ENCODE measurements at places on chromosomes 13 and 19.

DNA sequence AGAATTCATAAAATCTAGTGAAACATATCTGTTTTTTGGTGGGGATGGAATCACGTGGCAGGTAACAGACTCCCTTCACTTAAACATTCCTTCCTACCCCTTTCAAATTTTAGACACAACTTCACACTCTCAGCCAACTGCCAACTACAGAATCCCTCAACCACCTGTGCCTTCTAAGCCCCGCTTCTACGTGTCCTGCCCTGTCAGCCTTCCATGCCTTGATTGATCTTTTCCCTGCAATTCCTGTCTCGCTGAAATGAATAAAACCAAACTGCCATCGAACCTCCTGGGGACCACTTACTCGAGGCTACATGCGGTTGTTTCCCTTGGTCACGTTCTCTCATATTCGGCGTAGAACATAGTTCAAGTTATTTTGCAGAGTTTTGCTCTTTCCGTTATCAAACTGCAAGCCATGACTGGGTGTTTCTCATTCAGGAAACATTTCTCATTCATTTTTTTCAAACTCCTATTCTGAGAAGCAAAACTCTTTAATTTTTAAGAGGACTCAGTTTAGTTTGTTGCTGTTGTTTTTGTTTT lies 1.1 kb downstream of the ZNF625 start:
- no peak for DNase-seq

DNA sequence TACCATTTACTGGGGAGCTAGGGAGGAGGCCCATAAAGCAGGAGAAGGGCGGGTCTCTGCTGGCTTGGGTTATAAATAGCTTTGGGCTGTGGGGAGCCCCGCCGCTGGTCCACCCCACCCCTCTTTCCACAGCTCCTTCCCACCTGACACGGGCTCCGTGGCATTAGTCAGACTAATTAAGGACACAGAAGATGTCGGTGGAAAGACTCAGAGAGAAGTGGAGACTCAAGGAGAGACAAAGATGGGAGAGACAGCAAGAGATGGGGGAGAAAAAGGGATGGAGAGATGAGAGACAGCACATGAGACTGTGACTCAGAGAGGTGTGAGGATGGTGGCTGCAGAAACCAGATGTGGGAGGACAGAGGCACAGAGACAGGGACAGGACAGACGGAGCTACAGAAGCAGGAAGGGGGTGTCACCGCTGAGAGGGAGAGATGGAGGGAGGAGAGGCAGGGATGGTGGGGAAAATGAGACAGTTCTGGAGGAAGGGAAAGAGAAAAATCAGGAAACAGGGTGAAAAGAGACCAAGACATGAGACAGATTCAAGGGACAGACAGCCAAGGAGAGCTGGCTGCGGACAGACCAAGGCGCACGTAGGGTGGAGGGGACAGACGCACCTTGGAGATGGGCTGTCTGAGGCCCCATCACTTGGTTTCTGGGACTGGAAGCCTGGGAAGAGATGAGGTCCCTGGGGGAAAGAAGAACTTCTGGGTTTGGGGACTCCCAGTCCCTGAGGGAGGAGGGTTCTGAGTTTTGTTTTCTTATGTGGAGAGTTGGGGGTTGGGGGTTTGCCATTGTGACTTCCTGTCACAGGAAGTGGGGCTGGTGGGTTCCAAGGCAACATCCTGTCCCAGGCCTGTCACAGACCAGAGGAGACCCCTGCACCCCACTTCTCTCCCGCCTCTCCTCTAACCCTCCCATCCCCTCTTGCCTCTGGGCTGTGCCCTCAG lies 4.1 kb downstream of the ARHGEF1 start:
- DNase-seq = peak; percentile 84

GRCh38 chr19:53311044-53311443 lies 22.5 kb upstream of the ZNF845 start:
- no peak for DNase-seq

DNA sequence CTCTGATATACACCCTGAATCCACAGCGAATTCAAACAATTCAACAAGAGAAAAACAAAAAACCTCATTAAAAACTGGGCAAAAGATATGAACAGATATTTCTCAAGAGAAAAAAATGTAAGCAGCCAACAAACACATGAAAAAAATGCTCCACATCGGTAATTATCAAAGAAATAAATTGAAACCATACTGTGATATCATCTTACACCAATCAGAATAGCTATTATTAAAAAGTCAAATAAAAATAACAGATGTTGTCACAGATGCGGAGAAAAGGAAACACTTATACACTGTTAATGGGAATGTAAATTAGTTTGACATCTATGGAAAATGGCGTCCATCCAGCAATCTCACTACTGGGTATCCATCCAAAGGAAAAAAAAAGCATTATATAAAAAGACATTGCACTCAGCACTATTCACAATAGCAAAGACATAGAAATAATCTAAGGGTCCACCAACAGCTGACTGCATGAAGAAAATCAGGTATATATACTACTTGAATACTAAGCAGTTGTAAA lies 1495.0 kb upstream of the PCDH20 start:
- no peak for DNase-seq

GRCh38 chr19:15673176-15673654 lies 328 bp downstream of the CYP4F12 start:
- DNase-seq = no peak

DNA sequence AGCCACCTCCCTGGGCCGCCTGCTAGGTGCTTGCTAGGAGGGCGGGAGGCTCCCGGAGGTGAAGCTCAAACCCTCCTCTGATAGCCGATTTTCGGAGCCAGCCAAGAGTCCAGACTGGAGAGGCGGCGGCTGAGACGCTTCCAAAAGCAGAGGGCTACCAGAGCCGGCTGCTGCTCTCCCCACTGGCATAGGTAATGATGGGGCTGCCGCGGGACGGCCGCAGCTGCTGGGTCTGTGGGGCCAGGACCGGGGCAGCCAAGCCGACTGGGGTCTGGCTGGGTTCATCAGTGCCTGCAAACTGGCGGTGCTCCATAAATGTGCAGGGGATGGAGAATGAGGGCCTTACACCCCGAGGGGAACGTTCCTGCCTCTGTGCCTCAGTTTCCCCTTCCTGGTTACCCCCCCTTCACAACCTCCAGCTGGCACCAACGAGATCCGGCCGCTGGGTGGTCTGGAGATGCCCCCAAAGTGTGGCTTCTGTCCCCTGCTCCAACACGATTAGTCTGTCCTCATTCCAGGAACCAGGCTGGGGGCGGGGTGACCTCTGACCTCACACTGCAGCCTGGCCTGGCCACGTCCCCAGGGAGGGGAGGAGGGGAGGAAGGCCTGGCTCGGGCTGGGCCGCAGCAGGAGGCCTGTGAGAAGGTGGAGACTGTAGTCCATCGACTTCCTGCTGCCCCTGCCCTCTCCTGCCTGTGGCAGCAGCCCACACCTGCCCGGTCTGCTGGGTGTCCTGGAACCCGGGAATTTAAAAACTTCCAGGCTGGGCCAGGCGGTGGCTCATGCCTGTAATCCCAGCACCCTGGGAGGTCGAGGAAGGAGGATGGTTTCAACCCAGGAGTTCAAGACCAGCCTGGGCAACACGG lies 3.8 kb upstream of the WDR18 start:
- DNase-seq = no peak

DNA sequence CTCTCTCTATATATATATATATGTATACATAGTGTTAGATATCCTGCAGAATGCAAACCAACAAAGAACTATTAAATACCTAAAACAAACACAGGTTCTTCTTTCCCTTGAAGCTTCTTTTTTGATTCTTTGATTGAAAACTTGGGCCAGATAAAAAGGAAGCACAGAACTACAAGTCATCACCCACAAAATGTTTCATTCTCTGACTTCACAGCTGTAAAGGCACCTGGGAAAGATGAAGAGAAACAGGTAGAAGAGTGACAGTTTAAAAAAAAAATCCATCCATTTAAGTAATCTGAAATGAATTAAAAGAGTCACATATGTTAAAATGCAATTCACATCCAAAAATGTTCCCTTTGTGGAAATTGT lies 90.7 kb upstream of the FNDC3A start:
- no peak for DNase-seq

DNA sequence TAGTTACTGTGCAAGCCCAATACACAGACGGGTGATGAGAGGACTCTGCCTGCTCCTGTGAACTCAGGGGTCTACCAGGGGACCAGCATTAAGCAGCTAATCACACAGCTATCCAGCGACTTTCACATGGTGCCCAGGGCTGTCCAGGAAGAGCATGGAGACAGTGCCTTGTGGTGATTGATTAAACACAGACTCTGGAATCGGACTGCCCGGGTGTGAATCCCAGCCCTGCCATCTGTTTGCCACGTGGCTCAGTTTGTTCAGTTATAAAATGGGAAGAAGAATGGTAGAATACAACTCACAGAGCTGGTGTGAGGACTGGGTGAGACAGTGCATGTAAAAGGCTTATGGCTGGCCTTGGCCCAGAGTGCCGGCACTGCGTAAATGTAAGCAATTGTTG lies 42.1 kb upstream of the NPAS1 start:
- DNase-seq = no peak

DNA sequence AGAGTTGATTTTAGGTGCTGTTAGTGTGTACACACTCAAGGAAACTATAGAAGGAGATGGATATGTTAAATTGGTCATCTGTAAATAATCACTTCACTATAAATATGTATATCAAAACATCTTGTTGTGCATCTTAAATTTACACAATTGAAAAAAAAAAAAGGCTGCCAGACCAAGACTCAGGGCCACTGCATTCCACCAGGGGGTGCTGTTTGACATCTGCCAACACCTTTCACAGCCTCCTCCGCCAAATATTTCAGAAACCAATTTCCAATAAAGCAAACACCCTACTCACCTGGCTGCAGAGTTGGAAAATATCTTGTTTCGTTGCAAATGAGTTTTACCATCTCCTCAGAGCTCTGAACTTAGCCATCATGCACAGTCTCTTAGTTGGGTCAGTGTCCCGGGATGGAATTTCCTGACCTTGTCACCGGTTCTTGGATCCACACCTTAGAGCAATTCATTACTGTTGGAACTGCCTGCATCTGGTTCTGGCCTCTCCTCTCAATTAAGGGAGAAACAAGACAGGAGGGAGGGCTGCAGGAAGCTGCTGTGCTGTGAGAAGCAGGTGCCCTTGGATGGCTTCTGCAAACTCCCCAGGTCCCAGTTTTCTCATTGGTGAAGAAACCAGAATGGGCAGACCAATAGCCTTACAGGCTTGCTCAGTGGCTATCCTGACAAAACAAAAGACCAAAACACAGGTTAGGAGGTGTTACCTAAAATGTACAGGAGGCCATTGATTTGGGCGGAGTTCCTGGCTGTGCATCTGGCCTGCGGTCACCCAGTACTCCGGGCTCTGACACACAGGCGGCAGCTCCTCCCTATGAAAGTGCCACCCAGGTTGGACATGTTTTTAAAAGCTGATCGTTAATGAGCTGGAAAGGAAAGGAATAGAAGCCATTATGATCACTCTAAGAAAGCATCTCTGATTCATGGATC lies 746.6 kb downstream of the UQCRFS1 start:
- peak; percentile 73 for DNase-seq

All from activated effector memory CD4-positive, alpha-beta T cell treated with anti-CD3 and anti-CD28 coated beads, Interleukin-2, amount 50 U/mL, for 16 hours (primary cell).